ENCODE measurements at places on chromosomes 7 and 10. TPM values are rescaled to one million over a fixed set of nuclear protein-coding genes. Genes with fewer than 3 reads are reported as not detected.

DNA sequence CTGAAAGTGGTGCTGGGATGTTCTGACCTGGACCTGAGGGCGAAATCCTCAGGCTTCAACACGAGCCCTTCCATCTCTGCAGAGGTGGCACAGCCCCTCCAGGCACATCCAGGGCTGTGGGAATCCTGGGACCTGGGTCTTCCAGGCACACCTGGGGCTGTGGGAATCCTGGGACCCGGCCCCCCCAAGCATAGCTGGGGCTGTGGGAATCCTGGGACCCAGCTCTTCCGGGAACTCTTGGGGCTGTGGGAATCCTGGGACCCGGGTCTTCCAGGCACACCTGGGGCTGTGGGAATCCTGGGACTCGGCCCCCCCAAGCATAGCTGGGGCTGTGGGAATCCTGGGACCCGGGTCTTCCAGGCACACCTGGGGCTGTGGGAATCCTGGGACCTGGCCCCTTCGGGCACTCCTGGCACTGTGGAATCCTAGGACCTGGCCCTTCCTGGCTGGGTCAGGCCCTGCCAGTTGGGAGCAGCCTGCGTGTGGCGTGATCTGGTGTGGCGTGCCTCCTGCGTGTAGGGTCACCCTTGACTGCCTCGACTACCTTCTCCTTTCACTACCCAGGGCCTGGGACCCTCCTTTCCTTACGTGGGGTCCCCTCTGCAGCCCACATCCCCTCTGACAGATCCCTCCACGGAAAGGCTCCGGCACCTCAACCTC is 124.0 kb downstream of the WDR37 start:
- H3K4me1 ChIP-seq = no peaks in the 10 kb centered on the region
- H3K4me3 ChIP-seq = no peak overlapping the region
- no peak overlapping the region for H3K27ac ChIP-seq
- H3K27me3 ChIP-seq = peaks cover 2% of the 10 kb centered on the region

Gene SEMA3E
- not detected for total RNA-seq

Gene CACNA2D1
- not detected for total RNA-seq

GRCh38 chr7:26535483-26536007 is 243.9 kb downstream of the SNX10 start:
- DNase-seq = no peak
- no peaks in the 10 kb centered on the region for H3K36me3 ChIP-seq
- no peak overlapping the region for H3K4me3 ChIP-seq
- no peak overlapping the region for H3K27ac ChIP-seq
- peaks cover 48% of the 10 kb centered on the region for H3K27me3 ChIP-seq

DNA sequence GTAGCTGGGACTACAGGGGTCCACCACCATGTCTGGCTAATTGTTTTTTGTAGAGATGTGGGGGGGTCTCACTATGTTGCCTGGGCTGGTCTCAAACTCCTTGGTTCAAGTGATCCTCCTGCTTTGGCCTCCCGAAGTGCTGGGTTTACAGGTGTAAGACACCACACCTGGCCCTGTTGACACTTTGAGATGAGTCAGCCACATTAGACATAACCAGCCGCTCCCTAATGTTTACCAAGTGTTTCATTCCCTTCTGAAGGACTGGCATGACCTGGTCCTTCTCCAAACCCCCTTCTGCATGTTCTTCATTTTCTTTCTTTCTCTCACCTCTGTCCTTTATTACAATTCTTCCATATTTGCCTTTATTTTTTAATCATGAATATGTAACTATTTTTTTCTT is 67.8 kb downstream of the TAF3 start:
- H3K4me3 ChIP-seq = no peak overlapping the region
- DNase-seq = no peak
- no peak overlapping the region for H3K27ac ChIP-seq
- H3K27me3 ChIP-seq = no peaks in the 10 kb centered on the region
- H3K4me1 ChIP-seq = peaks cover 11% of the 10 kb centered on the region
- H3K36me3 ChIP-seq = no peaks in the 10 kb centered on the region

DNA sequence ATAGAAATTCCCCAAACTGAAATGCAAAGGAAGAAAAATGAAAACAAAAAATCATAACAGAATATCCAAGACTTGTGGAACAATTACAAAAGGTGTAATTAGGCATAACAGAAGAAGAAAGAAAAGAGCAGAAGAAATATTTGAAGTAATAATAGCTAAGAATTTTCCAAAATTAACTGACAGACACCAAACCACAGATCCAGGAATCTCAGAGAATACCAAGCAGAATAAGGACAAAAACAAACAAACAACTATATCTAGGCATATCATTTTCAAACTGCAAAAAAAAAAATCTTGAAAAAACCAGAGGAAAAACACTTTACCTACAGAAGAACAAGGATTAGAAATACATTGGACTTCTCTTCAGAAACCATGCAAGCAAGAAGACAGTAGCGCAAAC is 25.5 kb downstream of the CFAP70 start:
- peaks cover 17% of the 10 kb centered on the region for H3K27me3 ChIP-seq
- H3K27ac ChIP-seq = no peak overlapping the region
- no peak overlapping the region for H3K4me3 ChIP-seq
- no peaks in the 10 kb centered on the region for H3K4me1 ChIP-seq
- no peak for DNase-seq

Gene BMI1
- 30.3 TPM for total RNA-seq

GRCh38 chr10:6030217-6030616 is 31.9 kb downstream of the IL2RA start:
- H3K4me3 ChIP-seq = no peak overlapping the region
- no peak for DNase-seq
- H3K27me3 ChIP-seq = no peaks in the 10 kb centered on the region
- H3K36me3 ChIP-seq = peaks cover 65% of the 10 kb centered on the region
- H3K4me1 ChIP-seq = peaks cover 52% of the 10 kb centered on the region

Data from activated CD4-positive, alpha-beta T cell treated with anti-CD3 and anti-CD28 coated beads, Interleukin-2, amount 10 ng/mL, durations not matched to agents 7 days and 5 days (primary cell).